ENCODE measurements at places on chromosomes 2 and 18. TPM values are rescaled to one million over a fixed set of nuclear protein-coding genes. Genes with fewer than 3 reads are reported as not detected.
A peak's percentile ranks its signal among the peaks of the same experiment; 100 is the strongest.

- DNase-seq: no peak
Observed at GRCh38 chr2:203498161-203498560, 36.9 kb downstream of the RAPH1 start.

- DNase-seq: no peak
Observed at GRCh38 chr2:210961249-210961648, 404.9 kb downstream of the CPS1 start.

The HTR2B gene
- total RNA-seq: not detected

The ATP6V1B1 gene
- not detected for total RNA-seq

GRCh38 chr2:152441961-152442360, 107.0 kb downstream of the FMNL2 start:
- DNase-seq: no peak

The ERICH2 gene
- not detected for total RNA-seq

DNA sequence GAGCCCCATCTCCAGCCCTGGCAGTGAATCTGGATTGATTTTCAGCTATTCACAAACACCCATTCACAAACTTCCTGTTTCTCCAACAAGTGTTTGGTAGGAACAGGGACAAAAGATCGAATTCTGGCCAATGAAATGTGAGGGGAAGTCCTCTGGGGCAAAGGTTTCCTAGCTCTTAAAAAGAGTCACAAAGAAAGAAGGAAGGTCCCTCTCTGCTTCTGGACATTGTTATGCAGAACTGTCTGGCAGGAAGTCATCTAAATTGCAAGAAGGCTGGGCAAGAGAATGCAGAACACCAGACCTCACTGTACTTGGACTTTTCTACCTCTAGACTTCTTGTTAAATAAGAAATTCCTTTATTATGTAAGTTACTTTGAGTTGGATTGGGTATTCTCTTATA, 137.3 kb downstream of the CCDC148 start:
- DNase-seq: no peak

GRCh38 chr18:5238371-5238976, 41.4 kb upstream of the AKAIN1 start:
- DNase-seq: peak; percentile 60

The GRHL1 gene
- total RNA-seq: 2.5 TPM

The RNF125 gene
- total RNA-seq: 2.2 TPM

DNA sequence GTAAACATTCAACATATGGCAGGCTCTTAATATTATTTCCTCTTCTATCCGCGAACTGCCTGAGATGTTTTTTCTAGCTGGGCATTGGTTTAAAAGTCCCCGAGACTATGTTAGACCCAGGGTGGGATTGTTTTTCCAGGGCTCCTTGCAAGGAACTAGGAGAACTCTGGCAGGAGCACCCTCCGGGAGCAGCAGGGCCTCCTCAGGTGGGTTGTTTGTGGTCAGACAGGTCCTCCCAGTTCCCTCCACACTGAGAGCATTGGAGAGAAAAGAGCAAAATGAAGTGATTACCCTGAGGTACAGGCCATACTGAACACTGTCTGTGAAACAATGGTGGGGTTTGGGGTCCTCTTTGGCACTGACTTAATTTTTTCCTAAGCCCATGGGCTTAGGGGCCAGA, 115.9 kb upstream of the LGALSL start:
- no peak for DNase-seq

DNA sequence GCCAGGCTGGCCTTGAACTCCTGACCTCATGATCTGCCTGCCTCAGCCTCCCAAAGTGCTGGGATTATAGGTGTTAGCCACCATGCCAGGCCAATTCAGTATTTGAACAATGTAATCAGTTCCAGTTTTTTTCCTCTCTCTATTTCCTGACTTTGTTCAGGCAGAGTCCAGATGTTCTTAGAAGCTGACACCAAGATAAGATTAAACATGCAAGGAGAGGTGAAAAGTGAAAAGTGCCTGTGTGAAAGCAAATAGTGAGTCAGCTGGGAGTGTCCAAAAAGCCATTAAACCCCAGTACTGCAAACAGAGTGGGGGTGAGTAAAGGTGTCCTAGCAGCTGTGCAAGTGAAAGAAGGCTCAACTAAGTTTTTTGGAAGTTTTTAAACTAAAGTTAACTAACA, 231.5 kb downstream of the PTH2R start:
- DNase-seq: no peak

DNA sequence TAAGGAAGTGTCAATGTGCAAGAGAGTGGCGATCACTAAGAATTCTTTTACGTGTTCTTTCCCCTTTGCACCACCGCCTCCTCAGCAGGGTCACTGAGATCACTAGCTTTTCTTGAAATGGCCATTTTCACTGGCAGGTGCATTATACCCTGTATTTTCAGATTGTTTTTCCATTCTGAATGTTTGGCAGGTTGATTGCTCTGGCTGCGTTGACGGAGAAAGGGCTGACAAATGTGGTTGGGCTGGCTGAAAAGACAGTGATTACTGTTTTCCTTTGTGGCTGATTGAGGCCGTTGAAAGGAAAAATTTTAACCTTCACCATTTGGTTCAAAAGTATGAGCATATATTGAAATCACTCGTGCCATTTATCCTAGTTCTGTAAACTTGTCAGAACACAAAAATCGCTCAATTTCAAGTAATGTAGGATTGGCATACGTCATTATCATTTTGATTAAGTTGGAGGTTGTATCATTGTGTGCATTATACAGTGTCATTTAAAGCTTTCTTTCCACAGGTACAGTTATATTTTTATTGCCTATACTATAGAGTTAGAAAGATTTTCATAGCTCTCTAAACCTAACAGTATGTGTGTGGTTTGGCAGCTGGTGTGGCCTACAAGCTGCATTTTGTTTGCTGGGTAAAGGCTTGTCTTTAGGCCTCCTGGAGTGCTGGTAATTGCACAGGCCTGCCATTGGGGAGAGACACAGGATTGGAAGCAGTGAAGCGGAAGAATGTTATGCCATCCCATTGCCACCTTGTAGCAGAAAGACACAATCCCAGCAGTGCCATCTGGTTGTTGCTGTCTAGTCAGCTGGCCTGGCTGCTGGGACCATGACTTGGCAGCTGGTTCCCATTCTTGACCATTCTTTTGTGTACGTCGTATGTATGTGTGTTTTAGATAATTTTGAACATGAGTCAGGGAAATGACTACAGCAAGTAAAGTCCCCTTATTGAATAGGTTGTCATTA, 36.7 kb downstream of the DYNC1I2 start:
- no peak for DNase-seq

The MC2R gene
- not detected for total RNA-seq

DNA sequence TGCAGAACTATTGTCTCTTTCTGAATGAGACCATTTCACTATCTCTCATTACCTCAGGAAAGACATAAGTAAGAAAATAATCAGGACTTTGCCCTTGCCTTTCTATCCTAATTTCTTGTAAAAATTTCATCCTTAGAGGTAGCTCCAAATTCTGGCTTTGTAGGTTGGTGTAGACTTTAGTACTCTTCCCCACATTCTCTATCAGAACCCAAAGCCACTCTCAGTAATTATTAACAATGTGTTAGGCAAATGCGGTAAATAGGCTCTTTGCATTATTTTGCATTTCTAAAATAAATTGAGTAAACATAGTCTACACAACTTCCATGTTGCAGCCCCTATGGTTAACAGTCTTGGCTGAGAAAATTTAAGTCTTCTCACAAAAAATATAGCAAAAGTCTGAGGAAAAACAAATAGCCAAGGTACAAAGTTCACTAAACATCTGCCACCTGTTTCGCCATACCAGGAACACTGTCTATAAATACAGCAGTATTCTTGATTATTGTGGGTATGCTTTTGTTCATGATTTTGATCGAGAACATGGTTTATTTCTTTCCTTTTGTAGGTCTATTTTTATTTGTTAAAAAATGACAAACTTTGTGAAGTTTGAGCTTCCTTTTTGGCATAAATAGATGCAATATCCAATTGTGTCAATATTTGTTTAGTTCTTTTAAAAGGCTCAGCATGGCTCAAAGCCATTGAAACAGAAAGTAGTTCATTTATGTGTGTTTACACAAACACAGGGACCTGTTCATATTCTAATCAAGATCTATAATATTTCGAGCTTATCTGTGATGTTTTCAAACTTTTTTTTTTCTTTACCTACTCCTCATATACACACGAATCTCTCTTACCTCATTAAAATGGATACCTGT, 1061.5 kb downstream of the CNTNAP5 start:
- no peak for DNase-seq

The PPP1R1C gene
- total RNA-seq: not detected

DNA sequence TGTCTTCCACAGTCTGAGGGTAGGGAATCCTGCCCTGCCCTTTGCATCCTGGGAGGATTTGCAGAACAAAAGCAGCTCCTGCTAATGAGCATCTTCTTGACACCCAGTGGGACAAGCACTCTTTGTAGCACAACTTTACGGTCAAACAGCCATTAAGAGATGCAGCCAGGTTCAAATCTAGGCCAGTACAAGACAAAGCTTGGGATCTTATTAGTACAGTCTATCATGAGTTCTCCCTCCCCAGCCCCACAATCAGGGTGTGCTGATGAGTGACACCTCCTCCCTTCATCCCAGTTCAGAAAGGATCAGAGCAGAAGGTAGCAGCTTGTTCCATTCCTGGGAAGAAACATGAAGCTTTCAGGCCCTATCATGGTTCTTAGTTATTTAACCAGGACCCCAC, 41.9 kb downstream of the MARCO start:
- DNase-seq: no peak

The GALNT5 gene
- not detected for total RNA-seq

The POTEC gene
- not detected for total RNA-seq

GRCh38 chr2:74606927-74607326, 41.2 kb downstream of the M1AP start:
- DNase-seq: no peak

DNA sequence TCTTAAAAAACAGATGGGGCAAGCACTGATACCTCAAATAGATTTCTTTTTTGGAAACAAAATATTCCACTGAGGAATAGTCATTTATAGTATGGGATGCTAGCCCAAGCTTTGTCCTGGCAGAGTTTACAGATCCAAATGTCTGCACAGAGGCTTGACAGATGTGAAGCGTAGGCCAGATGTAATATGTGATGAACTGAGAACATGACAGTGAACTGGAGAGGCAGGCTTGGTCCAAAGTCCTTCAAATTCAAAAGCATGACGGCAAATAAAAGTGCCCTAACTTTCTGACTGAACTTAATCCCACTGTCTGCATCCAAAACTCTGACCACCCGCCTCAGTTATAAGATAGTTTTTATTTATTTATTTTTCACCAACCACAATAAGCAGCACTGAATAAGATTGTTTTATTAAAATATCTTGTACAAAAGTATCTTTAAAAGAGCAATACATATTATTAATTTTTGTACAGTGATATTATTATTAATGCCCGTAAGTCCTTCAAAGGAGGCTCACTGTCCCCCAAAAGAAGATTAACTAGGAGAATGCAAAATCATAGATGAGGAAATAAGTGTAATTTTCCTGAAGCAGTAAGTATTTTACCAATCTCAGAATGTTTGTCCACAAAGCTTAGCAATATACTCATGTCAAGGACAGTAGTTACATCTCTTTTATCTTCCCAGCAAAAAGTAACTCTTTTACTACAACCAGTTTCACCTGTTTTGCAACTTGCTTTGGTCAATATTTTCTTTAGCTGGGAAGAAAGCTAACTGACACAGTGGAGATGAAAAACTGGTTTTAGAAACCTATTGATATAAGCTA, 10.7 kb upstream of the SPOPL start:
- DNase-seq: no peak

DNA sequence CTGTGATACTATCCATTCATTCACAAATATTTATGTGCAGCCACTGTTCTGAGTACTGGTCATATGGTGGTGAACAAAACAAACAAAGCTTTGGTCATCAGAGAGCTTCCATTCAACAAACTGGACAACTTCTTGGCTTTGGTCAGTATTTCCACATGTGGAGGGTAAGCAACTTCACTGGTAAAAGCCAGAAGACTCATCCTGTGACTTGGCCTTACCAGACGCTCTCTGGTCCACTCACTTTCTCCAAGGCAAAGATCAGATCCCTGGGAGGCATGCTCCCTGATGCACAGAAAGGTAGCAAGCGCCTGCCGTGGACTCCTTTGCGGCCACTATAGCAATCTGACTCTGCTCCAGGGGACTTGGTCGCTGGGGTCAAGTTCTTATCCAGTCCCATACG, 179.5 kb downstream of the EN1 start:
- DNase-seq: no peak

The MALL gene
- not detected for total RNA-seq

The AQP12B gene
- total RNA-seq: not detected

GRCh38 chr2:66001538-66001937, 433.4 kb upstream of the MEIS1 start:
- DNase-seq: no peak

DNA sequence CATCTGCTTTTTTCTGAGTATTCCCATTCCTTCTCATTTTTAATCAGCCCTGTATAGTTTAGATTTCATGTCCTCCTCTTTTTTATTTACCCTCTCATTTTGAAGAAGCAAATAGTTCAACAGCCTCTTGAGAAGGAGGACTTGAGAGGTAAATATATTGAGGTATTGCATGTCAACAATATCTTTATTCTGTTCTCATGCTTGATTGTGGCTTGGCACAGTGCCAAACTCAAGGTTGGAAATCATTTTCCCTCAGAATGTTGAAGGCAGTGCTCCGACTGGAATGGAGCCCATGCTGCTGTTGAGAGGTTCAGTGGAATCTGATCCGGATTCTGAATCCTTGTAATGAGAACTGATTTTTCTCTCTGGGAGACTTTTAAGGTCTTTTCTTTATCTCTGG, 31.0 kb upstream of the GALNT3 start:
- no peak for DNase-seq

- no peak for DNase-seq
Observed at GRCh38 chr2:235642446-235643098, 148.7 kb downstream of the AGAP1 start.

The GULP1 gene
- not detected for total RNA-seq

The SP5 gene
- not detected for total RNA-seq

DNA sequence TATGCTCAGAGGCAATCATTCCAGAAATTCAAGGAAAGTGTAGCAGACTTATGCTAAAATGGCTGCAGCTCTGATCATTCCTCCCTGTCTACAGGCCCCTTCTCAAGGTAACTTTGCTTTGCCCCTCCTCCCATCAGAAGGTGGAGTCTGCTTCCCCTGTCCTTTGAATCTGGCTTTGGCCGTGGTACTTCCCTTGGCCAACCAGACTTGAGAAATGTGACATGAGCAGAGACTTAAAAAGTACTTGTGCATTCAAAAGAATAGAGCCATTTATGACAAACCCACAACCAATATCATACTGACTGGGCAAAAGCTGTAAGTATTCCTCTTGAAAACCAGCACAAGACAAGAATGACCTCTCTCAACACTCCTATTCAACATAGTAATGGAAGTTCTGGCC, 59.5 kb upstream of the NCKAP5 start:
- DNase-seq: no peak

DNA sequence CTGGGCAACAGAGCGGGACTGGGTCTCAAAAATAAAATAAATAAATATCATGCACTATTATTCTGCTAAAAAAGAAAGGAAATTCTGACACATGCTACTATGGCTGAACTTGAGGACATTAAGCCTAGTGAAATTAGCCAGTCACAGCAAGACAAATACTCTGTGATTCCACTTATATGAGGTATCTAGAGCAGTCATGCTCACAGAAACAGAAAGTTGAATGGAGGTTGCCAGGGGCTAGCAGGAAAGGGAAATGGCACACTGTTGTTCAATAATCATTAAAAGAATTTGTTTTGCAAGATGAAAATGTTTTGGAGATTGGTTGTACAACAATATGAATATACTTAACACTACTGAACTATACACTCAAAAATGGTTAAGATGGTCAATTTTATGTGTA, 60.8 kb downstream of the NCKAP1 start:
- no peak for DNase-seq

GRCh38 chr2:121382744-121383143, 97.7 kb upstream of the TFCP2L1 start:
- peak; percentile 2 for DNase-seq

Data from OCI-LY7 (cell line).